Activated gamma-delta T cell treated with Interleukin-2 at 50 U/mL for 16 hours (primary cell): ENCODE measurements at places on chromosomes 7 and 10.

- no peak for DNase-seq
These were observed 63.6 kb downstream of the PDIA4 start for GRCh38 chr7:148964483-148965267.

- no peak for DNase-seq
These were observed 114.1 kb upstream of the NRP1 start for GRCh38 chr10:33448421-33449140.

GRCh38 chr7:54846273-54846672 lies 87.3 kb upstream of the SEC61G start:
- no peak for DNase-seq

DNA sequence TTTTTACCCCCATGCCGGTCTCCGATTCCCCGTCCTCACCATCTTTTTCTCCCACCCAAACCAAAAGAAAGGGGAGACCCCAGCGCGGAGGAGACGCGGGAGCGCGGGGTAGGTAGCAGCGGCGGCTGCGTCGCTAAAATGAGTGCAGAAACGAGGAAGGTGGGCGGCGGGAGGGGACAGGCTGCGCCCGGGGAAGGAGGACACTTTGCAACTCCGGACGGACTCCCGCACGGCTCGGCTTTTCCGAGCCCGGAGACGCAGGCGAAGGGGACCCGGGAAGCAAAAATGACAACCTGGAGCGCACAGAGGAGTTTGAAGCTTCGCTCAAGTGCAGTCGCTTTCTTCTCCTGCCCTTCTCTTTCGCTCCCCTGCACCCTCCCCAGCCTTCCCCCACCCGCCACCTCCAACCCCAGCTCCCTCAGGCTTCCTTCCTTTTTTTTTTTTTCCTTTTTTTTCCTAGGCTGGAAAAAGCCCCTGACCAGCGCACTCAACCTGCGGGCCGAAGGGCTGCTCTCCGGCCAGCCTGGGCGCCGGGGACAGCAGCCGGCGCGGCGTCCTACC lies 453 bp downstream of the SFMBT2 start:
- peak; percentile 12 for DNase-seq

DNA sequence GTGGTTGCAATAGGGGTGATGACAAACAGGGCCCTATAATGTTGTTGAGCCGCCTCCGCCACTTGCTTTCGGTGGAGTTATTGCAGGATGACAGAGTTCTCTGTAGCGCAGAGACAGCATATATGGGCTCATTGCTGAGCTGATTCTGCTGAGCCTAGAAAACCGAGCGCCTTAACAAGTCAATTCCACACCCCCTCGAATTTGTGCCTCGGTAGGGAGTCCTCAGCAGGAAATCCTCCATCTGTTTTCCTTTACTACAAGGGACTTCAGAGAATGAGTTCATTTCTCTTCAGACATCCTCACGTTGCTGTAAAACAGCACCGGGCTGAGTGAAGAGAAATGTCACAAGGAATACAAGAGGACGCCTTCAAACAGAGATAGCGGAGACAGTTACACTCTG lies 90.7 kb upstream of the KIAA1217 start:
- no peak for DNase-seq

DNA sequence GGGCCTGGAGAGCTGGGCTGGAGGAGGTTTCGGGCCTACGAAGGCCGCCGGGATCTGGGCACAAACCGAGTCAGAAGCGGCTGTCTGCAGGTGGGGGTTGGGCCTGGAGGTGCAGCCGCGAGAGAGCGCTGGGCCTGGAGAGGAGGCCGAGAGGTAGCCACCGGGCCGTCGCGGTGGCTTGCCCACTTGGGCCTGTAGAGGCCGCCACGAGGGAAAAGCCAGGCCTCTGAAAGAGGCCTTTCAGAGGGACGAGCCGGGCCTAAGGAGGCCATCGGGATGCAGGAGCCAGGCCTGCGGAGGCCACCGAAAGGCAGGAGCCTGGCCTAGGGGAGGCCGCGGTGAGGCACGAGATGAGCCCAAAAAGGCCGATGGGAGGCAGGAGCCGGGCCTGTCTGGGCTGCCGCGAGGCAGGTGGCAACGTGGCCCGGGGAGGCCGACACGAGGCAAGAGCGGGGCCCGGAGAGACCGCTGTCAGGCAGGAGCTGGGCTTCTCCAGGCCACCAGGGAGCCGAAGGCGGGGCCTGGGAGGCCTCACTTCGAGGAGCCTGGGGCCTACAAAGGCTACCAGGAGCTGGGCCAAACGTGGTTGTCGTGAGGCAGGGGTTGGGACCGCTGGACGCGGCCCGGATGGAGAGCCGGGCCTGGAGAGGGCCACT lies 25.6 kb downstream of the MDH2 start:
- no peak for DNase-seq

DNA sequence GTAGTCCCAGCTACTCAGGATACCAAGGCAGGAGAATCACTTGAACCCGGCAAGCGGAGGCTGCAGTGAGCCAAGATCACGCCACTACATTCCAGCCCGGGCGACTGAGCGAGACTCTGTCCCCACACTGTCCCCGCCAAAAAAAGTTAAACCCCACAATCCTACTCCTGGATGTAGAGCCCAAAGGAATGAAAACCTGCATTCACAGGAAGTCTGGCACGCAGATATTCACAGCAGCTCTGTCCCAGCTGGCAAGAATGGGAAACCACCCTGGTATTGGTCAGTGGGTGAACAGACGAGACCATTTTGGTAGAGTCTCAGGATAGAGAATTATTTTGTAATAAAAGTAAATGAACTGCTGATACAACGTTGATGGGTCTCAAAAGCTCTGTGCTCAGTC lies 225.2 kb downstream of the MAD1L1 start:
- no peak for DNase-seq

GRCh38 chr7:80781561-80781979 lies 137.3 kb downstream of the SEMA3C start:
- DNase-seq, result no peak

DNA sequence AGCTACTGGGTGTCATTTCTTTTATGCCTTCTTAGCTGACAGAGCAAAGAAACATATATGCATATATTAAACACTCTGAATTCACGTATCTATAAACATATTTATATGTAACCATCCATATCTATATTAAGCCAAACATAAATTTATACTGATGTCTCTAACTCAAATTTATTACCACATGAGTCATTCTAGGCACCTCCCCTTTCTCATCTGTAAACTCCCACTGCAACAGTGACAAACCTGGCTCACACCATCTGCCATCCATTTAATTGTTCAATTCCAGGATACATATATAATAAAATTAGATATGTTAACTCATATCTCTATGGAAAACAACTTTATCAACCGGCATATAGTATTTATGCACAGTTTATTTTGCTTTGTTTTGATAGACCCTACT lies 722.3 kb downstream of the SORCS1 start:
- no peak for DNase-seq

DNA sequence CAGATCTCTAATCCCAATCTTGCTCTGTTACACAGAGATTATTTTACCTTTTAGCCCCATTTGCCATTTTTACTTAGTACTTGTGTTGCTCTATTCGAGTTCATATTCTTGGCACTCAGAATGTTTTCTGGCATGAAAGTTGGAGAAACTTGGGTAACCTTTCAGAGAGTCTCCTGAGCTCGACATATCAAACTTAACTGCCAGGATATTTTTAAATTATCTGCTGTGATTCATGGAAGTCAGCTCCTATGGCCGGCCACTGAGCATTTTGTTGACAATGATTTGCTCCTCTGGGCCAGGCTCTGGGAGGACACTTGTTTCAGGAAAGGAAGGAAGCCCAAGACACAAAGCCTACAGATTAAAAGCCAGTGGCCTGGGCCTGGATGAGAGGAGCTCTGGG lies 396.7 kb downstream of the TNS3 start:
- no peak for DNase-seq

- no peak for DNase-seq
These were observed 98.5 kb upstream of the RAB11FIP2 start for GRCh38 chr10:118145256-118145655.

- no peak for DNase-seq
These were observed 19.9 kb upstream of the FMC1 start for GRCh38 chr7:139321071-139321745.

DNA sequence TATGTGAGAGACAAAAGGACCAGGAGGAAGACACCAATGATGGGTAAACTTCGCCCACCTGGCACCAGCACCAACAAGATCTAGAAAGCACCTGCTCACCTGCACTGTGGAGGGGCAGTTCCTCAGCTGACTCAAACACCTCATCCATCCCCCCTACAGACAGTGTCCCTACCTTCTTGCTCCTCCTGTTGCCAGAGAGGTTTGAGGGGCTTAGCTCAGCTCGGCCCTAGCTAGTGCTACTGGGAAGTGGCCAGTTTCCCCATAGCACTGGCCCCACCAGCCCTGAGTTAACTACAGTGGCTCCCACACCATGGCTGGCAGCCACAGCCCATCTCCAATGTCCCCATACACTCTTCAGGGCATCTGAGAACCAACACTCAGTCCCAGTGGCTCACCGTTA lies 70.8 kb downstream of the GRID1 start:
- DNase-seq, result no peak

DNA sequence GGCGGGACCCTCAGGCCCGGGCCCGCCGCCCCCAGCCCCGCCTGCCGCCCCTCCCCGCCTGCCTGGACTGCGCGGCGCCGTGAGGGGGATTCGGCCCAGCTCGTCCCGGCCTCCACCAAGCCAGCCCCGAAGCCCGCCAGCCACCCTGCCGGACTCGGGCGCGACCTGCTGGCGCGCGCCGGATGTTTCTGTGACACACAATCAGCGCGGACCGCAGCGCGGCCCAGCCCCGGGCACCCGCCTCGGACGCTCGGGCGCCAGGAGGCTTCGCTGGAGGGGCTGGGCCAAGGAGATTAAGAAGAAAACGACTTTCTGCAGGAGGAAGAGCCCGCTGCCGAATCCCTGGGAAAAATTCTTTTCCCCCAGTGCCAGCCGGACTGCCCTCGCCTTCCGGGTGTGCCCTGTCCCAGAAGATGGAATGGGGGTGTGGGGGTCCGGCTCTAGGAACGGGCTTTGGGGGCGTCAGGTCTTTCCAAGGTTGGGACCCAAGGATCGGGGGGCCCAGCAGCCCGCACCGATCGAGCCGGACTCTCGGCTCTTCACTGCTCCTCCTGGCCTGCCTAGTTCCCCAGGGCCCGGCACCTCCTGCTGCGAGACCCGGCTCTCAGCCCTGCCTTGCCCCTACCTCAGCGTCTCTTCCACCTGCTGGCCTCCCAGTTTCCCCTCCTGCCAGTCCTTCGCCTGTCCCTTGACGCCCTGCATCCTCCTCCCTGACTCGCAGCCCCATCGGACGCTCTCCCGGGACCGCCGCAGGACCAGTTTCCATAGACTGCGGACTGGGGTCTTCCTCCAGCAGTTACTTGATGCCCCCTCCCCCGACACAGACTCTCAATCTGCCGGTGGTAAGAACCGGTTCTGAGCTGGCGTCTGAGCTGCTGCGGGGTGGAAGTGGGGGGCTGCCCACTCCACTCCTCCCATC lies 82.7 kb downstream of the PAX2 start:
- DNase-seq, result no peak

GRCh38 chr10:6838118-6838517 lies 258.0 kb upstream of the PRKCQ start:
- no peak for DNase-seq

- peak; percentile 68 for DNase-seq
These were observed at the start of gene SERPINE1 for GRCh38 chr7:101126651-101127459. TSS of gene SERPINE1 (plus strand) at chr7:101127104. CDS start at chr7:101128394, 1,290 bp downstream.

DNA sequence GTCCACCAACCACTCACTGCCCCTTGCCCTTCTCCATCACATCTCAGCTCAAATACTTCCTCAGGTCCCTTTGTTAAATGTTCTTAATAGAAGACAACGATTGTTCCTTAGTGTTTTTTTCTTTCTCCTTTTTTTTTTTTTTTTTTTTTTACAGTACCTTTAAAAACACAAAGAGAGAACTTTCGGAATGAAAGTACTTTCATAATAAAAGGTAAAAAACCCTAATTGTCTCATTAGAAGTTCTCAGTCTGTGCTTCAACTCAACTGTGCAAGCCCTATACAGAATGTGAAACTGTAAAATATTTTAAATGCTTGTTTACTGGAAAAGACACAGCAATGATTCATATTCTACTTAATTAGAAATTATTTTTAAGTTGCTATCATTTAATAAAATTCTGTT lies 29.4 kb downstream of the TSPAN12 start:
- DNase-seq, result no peak

GRCh38 chr10:33376476-33376875 lies 42.0 kb upstream of the NRP1 start:
- no peak for DNase-seq

DNA sequence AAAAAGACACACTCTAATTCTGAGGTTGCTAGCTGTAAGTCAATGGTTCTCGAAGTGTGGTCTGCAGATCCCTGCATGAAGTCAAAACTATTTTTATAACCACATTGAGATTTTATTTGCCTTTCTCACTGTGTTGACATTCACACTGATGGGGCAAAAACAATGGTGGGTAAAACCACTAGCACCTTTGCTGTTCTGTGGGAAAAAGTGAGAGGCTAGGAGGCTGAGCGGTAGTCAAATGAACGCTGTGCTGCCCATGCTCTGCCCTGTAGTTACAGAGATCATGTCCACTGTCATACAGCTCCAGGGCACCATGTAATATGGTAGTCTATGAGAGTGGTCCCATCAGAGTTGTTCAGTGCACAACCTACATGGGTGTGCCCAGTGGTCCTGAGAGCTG lies 21.6 kb upstream of the PDCD4 start:
- peak; percentile 29 for DNase-seq

GRCh38 chr7:3432911-3433310 lies 131.9 kb downstream of the SDK1 start:
- DNase-seq, result no peak

DNA sequence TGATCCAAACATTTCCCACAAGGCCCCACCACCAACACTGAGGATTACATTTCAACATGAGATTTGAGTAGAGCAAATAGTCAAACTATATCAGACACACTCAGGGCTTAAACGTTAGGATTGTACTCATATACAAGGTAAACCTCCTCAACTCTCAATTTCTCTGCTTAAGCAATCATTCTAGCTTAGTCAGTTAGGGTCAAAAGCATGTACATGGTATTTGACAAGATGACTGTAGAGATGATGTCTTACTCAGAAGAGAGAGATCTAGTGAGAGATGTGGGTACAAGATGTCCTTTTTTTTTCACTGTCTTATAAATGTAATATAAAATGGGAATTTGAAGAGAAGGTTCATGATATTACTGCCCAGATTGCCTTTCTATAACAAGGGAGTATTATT lies 270.1 kb downstream of the PRKG1 start:
- DNase-seq, result no peak

GRCh38 chr7:135512135-135512887 lies 2.4 kb upstream of the CNOT4 start:
- DNase-seq, result peak; percentile 13

GRCh38 chr7:2601065-2601464 lies 30.7 kb upstream of the TTYH3 start:
- no peak for DNase-seq

DNA sequence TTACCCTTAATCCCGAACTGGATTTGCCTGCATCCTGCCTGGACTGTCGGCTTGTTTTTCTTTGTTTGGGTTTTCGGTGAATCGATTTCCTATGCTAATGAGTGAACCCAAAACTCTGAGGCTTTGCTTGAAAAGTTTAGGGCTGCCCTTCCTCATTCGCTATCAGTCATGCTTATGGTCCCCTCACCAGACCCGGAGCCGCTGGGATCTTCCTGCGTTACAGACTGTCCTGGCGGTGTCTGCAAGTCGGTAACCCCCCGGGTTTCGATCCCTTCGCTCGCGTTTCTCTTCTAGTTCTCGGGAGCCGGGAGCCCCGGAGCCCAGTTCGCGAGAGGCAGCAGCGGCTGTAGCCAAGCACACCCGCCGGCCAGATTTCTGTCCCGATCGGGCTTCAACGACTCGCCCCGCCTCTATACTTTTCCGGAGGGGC lies 2.2 kb downstream of the EMX2 start:
- no peak for DNase-seq

GRCh38 chr10:21336476-21337170 lies 188.9 kb downstream of the SKIDA1 start:
- DNase-seq, result no peak
